ENCODE measurements at places on chromosomes 12 and 14.

DNA sequence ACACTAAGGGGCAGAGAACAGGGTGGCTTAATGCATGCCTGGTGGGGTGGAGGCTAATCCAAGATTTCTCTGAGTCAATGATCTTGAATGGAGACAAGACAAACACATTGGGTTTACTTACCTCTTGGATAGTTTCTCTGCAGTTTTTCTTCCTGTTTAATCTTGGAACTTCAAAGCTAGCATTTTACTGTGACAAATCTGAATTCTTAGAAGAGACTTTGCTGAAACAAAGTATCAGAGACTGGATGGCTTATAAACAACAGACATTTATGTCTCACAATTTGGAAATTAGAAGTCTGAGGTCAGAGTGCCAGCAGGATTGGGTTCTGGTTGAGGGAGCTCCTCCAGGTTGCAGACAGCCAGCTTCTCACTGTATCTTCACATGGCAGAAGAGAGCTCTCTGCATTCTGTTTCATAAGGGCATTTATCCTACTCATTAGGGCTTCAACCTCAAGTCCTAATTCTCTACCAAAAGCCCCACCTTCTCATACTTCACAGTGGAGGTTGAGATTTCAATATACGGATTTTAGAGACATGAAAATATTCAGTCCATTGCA lies 921.8 kb downstream of the VRK1 start:
- DNase-seq, result no peak

DNA sequence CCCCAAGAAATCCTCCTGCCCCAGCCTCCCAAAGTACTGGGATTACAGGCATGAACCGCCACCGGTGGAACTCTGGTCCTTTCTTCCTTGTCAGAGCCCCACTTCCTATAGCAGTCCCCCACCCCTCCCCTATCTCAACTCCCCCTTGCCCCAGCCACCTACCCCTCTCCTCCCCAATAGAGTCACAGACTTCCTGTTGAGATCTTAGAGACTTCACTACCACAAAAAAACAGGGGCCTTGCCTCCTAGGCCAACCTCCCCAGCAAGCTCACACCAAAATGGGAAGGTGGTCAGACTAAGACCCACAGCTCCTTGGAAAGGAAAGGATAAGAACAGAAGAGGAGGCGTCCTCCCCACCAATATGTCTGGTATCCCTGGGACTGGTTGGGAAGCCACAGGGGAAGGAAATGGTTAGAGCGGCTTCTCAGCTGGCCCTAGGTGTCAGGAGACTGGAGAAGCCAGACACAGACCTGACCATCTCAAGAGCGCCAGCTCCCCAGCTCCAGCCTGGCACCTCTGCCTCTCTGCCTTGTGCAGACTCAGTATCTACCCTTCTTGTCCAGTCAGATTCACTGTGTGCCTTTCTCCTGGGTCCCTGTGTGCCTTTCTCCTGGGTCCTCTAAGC lies 8.5 kb downstream of the ITGB7 start:
- no peak for DNase-seq

DNA sequence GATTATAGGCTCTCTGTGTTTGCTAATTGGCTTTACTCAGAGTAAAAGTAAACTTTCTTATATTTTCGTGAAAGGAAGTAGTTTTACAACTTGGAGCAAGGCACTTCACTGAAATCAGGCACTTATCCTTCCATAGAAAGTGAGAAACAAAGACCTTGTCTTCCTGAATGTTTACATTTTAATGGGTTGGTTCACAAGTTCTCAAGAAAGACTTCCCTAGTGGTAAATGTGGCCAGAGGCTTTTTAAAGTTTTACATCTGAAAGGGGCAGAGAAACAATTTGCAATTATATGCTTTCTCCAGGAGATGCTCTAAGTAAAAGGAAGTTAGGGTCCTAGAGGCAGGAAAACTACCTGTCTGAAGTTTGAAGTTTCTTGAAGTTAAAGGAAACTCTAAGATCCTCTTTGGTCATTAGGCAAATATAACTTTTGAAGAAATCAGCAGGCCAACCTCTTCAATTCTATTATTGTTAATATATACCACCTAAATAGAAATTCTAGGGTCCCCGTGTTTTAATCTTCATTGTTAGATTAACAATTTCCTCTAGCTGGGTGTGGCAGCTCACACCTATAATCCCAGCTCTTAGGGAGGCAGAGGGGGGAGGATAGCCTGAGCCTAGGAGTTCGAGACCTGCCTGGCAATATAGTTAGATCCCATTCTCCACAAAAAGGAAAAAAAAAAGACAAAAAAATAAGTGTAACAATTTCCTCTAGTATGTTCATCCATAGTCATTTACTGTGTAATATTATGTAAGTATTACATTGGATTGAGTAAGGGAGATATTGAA lies 644.9 kb upstream of the FOXG1 start:
- no peak for DNase-seq

- no peak for DNase-seq
Measured at GRCh38 chr14:35317820-35318219, 25.6 kb downstream of the PSMA6 start.

DNA sequence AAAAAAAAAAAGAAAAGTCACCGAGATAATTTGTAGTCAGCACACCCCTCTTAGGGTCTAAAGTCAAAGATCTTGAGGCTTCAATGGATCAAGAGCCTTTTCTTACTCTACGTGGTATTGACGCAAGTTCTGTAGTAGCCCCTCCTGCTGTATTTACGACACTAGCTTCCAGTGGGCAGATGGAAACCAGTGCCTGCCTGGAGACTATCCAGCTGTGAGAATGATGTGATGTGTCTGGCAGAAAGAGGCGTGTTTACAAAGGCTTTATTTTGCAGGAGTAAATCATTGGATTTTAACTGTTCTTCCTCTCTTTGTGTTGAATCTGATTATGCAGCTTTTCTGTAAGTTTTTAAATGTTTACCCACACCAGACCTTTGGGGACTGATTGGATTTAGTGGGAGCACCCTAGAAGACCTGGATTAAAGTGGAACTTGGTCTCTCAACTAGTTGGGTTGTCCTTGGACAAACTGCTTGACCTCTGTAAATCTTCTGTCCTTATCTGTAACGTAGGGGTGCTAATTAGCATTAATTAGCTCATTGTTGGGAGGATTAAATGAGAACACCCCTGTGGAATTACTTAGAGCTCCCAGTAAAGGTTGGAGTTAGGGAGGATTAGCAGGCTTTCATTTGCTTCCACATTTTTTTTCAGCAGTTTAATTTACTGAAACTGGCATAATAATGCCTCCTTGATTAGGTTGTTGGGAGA lies 72.4 kb downstream of the RASSF3 start:
- DNase-seq, result no peak

DNA sequence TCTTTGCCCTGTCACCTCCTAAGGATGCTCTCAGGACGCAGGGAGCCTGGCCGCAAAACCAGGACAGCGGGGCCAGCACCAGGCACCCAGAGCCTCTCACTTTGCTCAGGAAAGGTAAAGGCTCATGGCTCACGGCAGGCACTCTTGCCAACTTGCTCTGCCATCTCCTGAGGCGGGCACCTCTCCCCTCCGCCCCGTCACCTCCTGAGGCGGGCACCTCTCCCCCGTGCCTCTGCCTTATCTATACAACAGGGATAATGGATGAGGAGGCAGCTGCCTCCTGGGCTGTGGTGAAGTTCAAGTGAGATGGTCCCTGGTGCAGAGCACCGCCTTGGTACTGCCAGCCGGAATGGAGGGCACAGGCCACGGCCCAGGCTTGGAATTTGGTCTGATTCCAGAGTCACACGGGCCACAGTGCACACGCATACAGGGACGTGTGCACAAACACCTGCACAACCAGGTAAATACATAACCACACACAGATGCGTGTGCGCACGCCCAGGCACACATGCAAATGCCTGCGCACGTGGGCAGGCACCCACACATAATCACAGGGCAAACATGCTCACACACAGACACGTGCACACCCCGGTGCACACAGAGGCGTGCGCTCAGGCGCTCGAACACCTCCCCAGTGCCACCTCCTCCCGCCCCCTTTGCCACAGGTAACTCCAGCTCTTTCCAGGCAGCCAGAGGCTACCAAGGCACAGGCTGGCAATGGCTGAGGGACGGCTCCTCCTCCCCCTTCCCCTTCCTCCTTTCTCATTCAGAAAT lies 11.6 kb downstream of the DEGS2 start:
- no peak for DNase-seq

DNA sequence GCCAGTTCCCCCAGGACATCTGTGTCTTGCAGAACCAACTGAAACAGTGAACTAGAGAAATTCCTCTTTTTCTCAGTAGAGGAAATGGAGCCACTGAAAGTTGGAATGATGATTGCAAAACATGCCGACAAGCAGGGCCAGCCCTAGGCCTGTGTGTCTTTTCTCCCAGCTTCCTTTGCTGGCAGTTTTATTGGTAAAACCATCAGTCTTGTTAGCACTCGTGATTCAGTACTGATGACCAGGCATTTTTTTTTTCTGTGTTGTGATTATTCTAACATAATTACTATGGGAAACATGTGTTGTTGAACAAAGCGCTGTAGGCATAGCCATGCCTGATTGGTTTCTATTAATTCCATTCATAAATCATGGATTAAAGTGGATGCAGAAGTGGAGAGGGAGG lies 620.7 kb downstream of the AACS start:
- no peak for DNase-seq

DNA sequence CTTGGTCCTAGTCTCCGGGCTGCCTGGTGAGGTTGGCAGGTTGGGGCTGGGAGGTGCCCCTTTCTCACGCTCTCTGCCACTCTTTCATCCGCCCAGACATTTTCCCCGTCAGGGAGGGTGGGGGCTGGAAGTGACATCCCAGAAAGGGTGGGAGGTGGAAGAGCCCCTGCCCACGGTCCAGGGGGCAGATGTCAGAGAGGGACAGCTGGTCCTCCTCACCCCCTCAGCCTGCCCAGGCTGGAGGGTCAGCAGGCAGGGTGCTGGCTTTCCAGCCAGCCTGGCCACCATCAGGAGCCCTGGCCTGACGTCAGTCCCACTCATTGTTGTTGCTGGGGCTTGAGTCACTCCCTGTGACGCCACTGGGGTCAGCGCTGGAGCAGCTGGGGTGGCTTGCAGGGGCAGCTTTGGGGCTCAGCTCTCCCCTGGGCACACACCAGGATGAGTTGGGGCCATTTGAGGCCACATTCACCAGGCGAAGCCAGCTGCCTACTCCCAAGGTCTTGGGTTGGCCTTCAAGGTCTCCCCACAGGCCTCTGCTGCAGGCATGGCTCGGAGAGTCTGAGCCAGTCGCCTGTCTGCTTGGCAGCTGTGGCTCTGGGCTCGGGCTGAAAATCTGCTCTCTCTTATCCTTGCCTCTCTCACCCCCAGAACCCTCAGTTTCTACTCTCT lies 5.7 kb upstream of the ATG101 start:
- DNase-seq, result no peak

DNA sequence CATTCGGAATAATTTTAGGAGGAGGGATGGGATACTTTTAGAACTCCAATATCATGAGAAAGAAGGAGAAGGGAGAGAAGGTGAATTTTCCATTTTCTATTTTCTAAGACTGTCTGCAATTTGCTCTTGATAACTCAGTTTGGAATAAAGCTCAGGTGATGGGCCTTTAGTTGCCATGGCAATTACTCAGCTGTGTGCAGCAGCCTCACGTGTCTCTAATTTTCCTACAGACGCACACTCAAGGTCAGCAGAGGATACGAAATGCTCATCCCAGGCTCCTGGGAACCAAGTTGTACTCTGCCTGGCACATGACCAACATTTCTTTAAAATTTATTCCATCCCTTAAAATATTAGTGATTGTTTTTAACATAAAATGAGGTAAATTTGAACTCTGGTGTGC lies 76.7 kb downstream of the TTC8 start:
- DNase-seq, result no peak

GRCh38 chr14:96410119-96410518 lies 18.2 kb downstream of the AK7 start:
- DNase-seq, result no peak

GRCh38 chr12:111457071-111457470 lies 51.3 kb downstream of the SH2B3 start:
- DNase-seq, result no peak

DNA sequence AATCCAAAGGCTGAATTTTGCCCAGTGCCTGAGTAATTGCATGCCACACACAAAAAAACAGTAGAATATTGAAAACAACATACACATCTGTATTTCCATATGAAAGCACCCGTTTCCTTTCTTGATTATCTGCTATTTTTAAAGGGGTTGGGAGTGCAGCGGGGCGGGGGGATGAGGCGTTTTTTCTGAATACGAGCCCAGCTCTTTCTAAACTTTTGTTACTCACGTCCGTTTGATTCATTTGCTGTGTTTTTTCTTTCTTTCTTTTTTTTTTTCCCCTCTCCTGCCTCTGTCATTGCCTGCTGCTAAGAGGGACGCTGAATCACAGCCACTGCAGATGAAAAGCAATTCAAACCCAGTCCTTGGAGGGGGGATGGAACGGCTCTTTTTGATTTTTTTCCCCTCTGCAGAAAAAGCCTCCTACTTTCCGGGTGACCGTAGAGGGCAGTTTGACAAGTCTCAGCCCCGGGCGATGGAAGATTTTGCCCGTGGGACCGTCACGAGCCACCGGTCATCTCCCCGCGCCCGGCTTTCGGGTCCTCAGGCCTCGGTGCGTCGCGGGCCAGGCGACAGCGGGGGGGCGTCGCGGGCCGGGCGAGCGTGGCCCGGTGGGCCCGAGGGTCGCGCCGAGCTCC lies 572 bp upstream of the RASSF8 start:
- DNase-seq, result peak; percentile 83

GRCh38 chr12:70248876-70249275 lies 5.6 kb downstream of the CNOT2 start:
- DNase-seq, result no peak

DNA sequence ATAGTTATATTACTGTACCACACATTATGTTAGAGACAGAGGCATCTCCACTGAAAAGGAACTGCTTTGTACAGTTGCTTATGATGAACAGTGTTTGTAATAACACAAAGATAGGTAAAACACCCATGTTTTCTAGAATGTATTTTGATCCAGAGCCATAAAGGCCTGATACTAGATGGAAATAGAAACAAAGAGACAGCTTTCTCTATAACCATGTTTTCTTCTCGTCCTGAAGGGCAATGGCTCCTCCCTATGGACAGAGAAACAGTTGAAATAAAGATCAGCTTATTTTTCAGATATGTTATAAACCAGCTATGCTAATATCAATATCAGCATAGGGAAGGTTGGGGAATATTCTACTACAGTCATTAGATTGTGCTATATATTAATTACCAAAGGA lies 109.2 kb downstream of the ATXN7L3B start:
- DNase-seq, result peak; percentile 15

- peak; percentile 89 for DNase-seq
Measured at GRCh38 chr14:56005191-56006053, 112.8 kb upstream of the PELI2 start.

DNA sequence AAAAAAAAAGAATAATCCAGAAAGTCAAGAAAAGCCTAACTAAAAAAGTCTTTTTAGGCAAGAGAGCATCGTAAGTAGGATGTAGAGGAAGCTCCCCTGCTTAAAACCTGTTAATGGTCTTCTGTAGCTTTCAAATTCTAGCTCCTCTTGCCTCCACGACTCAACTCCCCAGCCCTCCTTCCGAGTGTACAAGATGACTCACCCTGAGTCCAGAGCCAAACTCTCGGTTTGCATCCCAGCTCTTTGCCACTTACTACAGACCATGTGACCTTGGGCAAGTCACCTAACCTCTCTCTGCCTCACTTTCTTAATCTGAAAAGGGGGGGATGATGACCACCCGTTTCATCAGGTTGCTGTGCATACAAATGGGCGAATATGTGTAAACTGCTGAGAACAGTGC lies 460.4 kb downstream of the DPF3 start:
- peak; percentile 37 for DNase-seq

GRCh38 chr14:91019673-91020072 lies 40.8 kb downstream of the RPS6KA5 start:
- DNase-seq, result no peak
